NCI-H2107 (cell line): ENCODE measurements at places on chromosomes 2 and 18.

DNA sequence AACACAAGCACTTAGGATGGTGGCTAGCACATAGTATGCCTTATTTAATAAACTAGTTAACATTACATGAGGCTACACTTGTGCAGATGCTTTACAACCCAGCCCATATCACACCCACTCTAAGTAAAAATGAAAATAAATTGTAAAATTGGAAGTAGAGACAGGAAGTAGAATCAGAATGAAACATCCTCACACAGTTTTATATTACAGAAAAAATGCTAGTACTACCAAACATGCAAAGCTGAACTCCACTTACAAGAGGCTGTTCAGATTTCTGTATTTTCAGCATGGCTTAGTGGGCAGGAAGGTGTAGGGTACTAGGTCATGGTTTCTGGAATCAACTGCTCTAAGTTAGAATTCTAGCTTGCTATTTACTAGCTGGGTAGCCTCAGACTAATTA lies 18.2 kb upstream of the CRIM1 start:
- no peak for DNase-seq

GRCh38 chr2:99181624-99182000 lies 628 bp downstream of the MRPL30 start:
- no peak for DNase-seq

GRCh38 chr2:19347619-19348562 lies 10.5 kb downstream of the OSR1 start:
- DNase-seq = peak; percentile 63

DNA sequence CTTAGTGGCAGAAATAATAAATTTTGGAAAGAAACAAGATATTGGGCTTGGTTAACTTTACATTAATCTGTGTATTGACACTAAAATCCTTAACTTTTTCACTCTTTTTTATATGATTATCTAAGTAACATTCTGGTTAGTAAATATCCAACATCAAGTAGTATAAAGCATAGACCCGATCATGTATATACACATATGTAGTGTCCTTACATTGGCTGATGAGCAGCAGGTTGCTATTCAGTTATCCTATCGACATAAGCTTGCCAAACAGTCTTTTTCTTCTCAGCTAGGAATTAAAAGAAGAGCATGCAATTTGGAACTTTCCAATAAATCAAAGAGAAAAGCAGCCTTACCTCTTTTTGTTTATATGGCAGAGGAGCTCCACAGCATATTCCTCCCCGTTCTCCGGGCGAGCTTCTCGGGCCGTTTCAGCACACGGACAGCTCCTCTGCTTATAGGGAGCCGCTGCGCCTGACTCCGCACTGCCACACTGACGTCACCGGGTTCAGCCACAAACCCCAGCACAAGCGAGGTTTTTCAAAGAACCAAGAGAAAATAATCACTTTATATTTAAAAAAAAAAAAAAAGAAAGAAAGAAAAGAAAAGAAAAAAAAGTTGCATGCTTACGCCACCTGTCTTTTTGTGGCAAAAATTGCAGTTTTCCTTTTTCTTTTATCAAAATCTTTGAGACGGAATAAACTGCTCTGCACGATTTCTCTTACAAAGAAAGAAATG lies at the start of gene SCG2:
Gene SCG2, minus strand, starts transcription at position 430 of the 735 bp plus-strand sequence. CDS start 3,079 bp downstream, outside the sequence.
- DNase-seq = no peak

DNA sequence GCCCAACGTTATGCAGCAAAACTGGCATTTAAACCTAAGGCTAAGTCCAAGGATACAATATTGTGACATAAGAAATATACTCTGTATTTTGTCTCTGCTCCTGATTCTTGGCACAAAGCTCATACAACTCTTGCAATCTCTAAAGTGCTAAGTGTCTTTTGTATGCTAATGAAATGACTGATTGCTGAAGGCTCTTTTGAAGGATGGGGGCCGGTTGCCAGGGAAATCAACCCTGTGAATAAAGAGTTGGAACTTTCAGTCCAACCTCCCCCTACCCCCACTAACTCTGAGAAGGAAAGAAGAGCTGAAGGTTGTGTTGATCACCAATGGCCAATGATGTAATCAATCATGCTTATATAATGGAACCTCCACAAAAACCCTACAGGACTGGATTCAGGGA lies 40.3 kb downstream of the SESTD1 start:
- no peak for DNase-seq

GRCh38 chr2:217953531-217953932 lies 49.3 kb downstream of the TNS1 start:
- no peak for DNase-seq

DNA sequence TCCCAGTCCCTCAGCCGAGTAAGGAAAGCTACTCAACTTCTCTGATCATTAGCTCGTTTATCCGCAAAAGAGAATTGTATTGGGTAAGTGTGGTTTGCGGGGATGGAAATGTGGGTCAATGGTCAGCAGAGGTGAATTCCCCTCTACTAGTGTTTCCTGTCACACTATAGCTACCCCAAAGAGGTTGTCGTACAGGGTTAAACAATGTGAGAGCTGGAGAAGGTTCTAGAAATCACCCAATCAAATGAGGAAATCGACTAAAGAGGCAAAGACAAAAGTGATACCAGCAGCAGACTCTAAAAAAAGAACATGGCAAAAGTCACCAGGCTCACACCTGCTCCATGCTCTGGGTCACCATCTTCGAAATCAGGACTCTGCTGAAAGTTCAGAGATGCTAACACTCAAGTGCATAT lies 144.7 kb upstream of the ITGA4 start:
- no peak for DNase-seq

DNA sequence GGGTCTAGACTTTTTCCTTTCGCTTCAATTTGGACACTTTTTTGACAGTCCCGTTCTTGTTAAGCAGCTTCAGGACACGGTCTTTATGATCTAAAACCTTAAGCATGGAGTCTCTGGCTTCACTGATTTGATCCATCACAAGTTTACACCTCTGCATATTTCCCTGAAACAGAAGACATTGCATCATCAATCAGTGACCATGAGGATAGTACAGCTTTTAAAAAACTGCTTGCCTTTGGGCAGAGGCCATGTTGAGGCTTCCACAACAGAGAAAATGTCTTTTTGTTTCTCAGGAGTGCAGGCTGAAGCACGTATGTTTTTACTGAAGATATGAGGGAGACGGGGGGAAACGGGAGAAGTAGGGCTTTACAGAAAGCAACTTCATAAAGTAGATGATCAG lies 56.2 kb upstream of the AMMECR1L start:
- DNase-seq = no peak

GRCh38 chr2:113167115-113167932 lies 6.4 kb upstream of the PSD4 start:
- no peak for DNase-seq

DNA sequence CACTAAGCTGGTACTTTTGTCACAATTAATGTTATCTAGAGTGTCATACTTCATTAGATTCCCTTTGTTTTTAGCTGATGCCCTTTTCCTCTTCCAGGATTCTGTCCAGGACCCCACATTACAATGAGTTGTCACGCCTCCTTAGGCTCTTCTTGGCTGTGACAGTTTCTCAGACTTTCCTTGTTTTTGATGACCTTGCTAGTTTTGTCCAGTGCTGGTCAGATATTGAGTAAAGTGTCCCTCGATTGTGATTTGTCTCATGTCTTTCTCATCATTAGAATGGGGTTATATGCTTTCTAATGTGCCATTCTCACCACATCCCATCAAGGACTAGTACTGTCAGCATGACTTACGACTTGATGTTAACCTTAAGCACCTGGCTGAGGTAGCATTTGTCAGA lies 162.3 kb downstream of the FHOD3 start:
- DNase-seq = no peak

DNA sequence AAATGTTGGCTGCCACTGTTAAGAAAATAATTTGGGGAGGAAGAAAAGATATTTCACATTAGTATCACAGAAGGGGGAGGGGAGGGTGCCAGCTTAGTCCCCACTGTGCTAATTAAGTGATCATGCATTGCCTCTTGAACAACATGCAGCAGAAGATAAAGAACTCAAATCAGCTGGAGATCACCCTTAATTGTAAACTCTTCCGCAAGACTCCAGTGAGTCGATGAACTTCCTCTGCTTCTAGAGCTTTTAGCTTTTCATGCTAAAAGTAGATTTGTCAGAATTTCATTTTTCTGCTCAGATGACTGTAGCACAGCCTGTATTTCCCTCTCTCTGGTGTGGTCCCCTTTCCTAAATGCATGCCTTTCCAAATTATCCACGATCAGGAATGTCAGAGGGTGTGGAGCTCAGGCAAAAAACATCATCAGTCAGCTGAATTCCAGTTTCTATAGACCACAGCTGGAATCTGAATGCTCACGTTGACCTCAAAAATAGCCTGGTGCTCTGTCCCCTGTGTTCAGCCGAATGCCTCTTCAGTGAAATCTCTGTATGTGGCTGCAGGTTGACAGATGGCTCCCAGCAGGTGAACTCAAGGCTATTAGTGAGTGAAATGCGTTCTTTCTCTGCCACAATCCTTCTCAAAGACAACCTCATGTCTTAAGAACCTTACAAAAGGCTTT lies 156.8 kb upstream of the UNC80 start:
- no peak for DNase-seq

- no peak for DNase-seq
These were observed 148.4 kb upstream of the ACVR2A start for GRCh38 chr2:147696426-147696825.

DNA sequence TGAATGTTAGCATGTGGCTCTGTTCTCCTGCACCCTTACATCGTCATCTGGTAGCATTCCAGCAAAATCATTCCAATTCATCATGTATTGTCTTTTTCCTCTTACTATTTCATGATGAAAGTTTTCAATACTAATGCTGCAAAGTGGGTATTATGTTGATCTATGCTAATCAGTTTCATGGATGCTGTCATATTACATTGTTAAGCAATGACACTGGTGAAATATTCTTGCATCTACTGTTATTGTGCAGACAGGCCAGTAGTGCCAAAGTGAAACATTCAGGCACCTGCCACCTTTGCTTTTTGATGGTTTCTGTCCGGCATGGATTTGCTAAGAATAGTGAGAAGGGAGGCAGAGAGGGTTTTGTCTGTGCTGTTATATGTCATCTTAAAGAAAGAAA lies 76.1 kb upstream of the SMIM21 start:
- no peak for DNase-seq

DNA sequence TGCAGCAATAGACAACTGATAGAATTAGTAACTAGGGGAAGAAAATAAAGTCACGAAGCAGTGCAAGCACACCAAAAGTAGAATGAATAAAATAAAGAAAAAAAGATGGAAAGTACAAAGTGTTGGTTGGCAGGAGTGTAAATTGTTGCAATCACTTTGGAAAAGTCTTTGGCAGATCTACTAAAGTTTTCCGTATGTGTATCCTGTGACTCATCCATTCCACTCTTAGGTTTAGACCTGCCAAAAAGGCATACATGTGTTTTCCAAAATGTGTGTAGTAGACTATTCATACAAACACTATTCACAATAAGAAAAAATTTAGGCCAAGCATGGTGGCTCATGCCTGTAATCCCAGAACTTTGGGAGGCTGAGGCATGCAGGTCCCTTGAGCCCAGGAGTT lies 282.1 kb upstream of the FSIP2 start:
- DNase-seq = no peak
